ENCODE measurements at places on chromosomes 2 and 18.

GRCh38 chr2:120344214-120344975 lies 1.5 kb upstream of the INHBB start:
- DNase-seq = no peak

DNA sequence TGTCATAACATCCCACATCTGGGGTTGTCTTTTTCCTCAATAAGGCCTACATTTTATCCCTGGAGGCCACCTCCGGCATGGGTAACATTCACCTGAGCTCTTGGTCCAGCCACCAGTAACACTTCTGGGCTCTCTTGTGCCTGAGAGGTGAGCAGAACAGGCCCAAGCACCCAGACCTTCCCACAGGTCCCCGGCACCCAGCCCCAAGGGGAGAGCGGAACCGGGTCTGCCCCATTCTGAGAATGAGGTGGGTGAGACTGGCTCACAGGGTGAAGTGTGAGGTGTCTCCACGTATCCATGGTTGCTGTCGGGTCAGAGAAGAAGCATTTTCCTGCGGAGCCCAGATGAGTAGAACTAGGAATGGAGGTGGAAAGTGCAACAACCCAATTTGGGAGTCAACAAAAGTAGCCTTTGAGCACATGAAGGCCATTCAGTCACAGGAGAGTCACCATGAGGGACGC lies 496.7 kb upstream of the MYT1L start:
- DNase-seq = no peak

- DNase-seq = no peak
Observed at GRCh38 chr2:105836840-105837692, 92.4 kb downstream of the NCK2 start.

DNA sequence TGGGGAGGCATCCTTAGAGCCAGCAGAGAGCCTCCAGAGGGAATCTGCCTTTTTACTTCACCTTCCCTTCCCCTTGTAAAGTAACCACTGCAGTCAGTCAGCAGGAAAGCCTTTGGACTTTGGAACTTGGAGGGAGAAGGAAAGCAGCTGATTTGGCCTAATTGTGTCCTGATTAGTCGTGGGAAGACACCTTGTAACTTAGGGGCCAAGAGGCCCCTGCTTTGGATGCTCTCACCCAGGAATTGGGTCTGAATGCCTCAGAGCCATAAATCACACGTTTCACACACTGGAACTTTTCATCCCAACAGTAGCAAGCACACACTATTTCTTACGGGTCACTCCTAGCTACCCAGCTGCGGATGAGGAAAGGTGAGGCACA lies 81.0 kb upstream of the PPM1B start:
- no peak for DNase-seq

- DNase-seq = no peak
Observed at GRCh38 chr2:80363791-80364349, 59.3 kb upstream of the LRRTM1 start.

- DNase-seq = no peak
Observed at GRCh38 chr2:84731185-84731584, 149.7 kb downstream of the TRABD2A start.

GRCh38 chr2:85277416-85278158 lies 50.2 kb downstream of the TGOLN2 start:
- DNase-seq = no peak

GRCh38 chr2:85323351-85323987 lies 4.3 kb downstream of the TGOLN2 start:
- DNase-seq = no peak

DNA sequence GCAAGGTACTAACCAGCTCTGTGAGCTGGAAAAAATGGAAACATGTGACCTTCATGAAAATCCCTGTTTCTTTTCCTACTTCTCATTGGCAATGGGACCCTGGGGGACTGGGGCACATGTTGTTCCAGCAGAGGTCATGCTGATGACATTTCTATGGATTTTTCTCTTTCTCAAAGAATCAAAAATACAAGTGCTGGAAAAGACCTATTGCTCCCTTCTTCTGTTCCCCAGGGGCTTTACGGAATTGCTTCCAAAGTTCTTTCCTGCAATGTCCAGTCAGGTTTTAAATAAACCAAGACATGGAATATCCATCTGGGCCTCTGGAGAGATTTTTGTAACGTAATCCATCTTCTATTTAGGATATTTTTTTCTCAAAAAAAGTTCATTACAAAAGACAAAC lies 1006.1 kb upstream of the CELF4 start:
- no peak for DNase-seq

- no peak for DNase-seq
Observed at GRCh38 chr2:30323499-30323898, 92.2 kb downstream of the LBH start.

DNA sequence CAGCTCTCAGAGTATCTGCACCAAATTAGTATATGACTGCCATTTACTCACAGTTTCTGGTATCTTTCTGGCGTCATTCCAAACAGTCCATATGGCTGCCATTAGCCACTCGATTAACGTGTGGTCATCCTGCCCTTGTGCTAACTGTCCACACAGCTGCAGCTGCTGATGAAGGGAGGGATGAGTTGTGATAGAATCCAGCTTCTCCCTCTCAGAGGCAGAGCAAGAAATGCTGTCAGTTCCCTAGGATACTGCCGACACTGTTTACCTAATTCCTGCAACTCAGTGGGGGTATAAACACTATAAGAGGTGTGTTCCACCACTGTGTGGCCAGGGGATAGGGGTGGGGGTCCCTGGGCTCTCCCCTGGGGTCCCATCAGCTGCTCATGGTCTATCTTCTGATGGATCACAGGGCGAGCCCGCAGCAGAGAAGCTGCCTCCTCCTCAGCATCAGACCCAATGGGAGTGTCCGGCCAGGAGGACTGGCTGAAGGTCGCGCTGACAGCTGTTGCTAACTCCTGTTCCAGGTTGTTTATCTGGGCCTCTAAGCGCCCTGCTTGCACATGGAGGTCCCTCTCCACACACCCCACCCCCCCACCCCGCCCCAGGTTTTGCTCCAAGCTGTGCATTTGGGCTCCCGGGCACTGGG lies 17.3 kb upstream of the KLHL23 start:
- DNase-seq = no peak

- no peak for DNase-seq
Observed at GRCh38 chr2:192208848-192209247, 14.1 kb upstream of the TMEFF2 start.

- DNase-seq = no peak
Observed at GRCh38 chr2:24818721-24819167, 25.5 kb downstream of the CENPO start.

DNA sequence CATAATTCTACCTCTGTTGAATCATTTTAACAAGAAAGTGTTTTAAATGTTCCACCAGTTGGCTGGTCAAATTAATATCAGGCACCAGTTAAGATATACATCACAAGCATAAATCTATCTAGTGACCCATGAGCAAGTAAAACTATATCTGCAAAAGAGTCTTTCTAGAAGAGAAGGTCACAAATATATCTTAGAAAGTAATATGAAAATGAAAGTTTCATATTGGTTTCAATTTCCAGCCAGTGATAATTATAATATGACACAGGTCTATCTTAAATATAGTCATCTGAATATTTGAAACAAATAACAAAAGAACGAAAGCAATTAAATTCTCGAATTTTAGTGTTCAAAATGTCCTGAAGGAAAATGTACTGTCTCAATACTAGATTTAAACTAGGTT lies 282.5 kb upstream of the KYNU start:
- no peak for DNase-seq

DNA sequence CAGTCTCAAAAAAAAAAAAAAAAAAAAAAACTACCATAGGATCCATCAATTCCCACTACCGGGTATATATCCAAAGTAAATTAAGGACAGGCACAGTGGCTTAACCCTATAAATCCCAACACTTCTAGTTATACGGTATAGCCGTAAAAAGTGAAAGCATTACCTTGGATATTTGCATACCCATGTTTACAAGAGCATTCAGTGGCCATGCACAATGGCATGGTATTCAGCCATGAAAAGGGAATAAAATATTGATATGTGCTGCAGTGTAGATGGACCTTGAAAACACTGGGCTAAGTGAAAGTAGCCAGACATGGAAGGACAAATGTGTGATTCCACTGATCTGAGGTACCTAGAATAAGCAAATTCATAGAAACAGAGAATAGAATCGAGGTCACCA lies 111.8 kb upstream of the CAB39 start:
- no peak for DNase-seq

- DNase-seq = no peak
Observed at GRCh38 chr2:116499389-116499788, 1315.1 kb upstream of the DDX18 start.

GRCh38 chr2:105125428-105125827 lies 87.6 kb downstream of the MRPS9 start:
- DNase-seq = no peak

DNA sequence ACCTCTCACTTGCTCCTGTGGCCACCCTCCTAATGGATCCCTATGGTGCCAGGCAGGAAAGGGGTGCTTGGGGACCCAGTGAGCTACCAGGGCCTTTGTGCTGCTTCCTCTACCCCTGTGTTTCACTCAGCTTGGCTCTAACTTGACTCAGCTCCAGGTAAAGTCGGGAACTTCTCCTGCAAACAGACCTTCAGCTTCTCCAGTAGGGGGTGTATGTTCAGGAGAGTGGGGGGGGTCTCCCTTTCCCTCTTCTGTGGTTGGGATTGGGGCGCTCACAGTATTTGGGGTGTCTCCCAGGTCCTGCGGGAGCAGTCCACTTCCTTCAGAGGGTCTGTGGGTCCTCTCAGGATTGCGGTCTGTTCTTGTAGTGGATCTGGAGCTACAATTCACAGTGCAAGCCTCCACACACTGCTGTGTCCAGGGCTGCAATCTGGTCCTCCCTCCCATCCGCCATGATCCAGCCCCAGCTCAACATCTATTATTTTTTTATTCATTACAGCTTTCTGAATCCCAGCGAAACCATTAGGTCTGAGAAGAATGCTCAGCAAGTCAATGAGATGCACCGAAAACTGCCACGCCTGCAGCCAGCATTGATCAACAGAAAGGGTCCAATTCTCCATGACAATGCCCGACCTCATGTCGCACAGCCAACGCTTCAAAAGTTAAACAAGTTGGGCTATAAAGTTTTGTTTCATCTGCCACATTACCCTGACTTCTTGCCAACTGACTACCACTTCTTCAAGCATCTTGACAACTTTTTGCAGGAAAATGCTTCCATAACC lies 26.4 kb upstream of the SAP130 start:
- DNase-seq = no peak

- no peak for DNase-seq
Observed at GRCh38 chr2:28343184-28343942, 49.3 kb upstream of the FOSL2 start.

DNA sequence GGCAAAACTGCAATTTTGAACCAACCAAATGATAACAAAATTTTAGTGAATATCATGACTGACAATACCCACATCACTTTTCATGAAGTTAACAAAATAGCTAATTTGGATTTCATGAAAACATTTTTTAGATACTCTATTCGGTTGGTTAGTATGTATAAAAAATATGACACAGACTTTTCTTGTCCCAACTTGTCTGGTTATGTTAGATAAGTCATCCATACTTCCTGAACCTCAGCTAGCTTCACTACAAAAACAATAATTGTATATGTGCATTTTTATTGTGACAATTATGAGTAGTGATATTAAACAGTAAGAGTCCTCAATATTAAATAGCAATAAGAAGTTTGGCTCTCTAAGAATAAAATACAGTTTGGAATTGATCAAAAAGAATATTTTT lies 408.1 kb upstream of the DSEL start:
- no peak for DNase-seq

DNA sequence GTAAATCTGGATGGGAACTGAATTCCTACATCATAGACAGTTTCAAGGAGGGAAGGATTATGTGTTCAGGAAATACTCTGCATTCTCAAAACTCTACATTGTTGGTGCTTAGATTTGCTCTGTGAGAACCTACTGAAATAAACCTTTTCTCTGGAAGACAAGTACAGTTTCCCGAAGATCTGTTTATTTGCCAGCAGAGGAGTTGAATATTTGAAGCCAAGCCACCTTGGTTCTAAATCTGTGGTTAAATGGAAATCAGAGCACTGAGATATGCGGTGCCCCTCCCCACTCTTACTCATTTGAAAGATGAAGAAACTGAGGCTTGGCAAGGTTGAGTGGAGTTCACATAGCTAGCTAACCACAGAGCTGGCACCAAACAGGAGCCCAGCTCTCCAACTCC lies 146.3 kb upstream of the CTAGE1 start:
- no peak for DNase-seq

GRCh38 chr2:71661782-71662181 lies 208.4 kb downstream of the DYSF start:
- DNase-seq = no peak

- no peak for DNase-seq
Observed at GRCh38 chr18:57270156-57270555, 82.2 kb upstream of the ST8SIA3 start.

DNA sequence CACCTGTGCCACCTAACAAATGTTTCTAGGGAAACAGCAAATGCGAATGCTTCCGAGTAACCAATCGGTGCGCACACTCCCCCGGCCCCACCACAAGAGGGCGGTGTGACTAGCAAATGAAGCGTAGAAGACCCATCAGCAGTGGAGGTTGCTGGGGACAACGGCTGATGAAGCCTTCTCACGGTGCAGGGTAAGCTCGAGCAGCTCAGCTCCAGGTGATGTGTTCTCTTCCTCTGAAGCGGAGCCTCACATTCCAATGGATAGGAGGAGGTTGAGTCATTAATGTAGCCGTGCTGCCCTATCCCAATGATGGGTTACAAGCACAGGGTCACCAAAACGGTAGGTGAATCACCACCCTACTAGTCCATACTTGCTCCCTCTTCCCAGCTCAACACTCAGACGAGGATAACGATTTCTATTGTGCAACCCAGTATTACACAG lies 127.6 kb upstream of the TWIST2 start:
- DNase-seq = no peak

- DNase-seq = no peak
Observed at GRCh38 chr2:45140675-45141074, 131.4 kb upstream of the SIX2 start.

DNA sequence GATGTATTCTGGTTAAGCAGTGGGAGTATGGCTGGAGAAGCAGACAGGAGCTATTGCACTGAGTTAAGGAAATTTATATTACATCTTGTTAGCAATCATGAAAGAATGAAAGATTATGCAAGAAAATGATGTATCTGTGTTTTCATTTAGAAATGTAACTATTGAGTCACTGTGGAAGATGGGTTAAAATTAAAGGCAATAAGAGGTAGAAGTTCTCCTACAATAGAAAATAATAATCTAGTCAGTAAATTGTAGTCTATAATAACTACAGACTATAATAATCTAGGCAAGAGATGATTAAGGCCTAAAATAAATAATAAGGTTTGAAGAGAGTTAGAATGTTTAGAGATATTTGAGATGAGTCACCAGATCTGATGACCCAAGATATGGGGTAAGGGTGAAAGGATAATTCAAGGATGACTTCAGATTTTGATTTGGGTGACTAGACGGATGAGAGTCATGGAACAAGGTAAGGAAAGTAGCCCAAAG lies 371.9 kb upstream of the KCNH7 start:
- DNase-seq = no peak
